Esophagus squamous epithelium (tissue), 5 donors: ENCODE measurements at places on chromosomes 2 and 18.

DNA sequence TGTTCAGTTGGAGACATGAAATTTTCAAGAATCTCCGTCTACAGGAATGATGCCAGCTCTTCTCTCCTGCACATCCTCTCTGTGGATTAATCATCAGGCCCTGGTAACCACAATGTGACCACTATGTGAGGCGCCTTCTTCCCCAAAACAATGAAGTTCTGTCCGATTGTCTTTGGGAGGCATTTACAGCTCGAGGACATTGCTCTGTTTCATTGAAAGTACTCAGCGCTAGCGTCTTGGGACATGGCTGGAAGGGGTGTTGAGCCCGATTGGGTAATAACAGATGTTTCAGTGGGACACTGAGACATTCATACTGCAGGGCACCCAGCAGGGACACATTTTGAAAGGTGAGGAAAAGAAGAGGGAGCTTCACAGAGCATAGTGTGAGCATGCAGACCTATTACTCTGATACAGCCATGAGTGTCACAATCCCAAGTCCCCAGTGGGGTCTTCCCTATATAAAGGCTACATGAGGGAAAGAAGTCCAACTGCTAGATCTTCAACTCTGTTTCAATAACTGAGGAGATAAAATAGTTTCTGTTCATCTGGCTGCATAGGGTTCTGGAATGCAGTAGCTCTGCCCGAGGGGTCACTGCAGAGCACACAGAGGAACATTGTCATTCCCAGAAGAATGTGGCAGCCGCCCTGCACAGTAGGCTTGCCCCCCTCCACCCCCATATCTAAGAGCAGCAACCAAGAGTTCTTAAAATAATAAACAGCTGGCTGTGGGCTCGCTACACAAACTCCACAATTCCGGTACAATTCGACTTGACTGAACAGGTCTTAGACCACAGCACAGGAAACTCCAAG, 237.3 kb downstream of the OSR1 start:
- no peak for DNase-seq

GRCh38 chr2:62923242-62923641, 127.4 kb upstream of the OTX1 start:
- DNase-seq, result no peak

- DNase-seq, result no peak
Observed at GRCh38 chr2:11856095-11856494, 109.7 kb downstream of the LPIN1 start.

DNA sequence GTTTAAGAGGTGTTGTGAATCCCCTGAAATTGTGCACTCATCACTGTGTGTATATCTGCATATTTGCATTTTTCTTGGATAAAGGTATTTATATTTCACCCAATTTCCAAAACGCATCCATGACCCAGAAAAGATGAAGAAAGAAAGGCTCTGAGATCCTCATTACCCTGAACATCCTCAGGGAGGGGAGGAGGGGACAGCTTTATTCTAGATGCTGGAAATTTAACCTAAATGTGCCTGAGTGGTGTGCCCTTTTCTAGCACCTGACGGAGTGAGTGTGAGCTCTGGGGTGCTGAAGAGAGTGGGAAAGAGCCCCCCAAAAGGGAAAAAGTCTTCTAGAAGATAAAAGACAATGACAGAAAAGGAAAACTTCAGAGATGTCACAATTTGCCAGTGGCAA, 20.8 kb downstream of the CNTNAP5 start:
- DNase-seq, result no peak

DNA sequence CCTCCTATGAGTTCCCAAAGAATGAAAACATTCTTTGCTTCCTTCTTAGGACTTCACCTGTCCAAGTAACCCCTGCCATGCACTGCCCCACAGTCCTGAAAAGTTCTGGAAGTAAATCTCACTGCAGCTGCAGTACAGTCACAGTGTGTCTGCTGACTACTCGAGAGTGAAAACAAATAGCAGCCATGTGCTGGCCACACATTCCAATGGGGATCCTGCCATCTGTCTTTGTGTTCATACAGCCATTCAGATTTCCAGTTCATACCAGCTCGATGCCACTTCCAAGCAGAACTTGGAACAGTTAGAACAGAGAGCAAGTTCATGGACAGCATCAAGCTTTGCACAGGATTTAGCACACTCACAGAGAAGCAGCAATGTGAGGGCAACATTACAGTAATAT, 629.9 kb upstream of the ACVR2A start:
- no peak for DNase-seq

DNA sequence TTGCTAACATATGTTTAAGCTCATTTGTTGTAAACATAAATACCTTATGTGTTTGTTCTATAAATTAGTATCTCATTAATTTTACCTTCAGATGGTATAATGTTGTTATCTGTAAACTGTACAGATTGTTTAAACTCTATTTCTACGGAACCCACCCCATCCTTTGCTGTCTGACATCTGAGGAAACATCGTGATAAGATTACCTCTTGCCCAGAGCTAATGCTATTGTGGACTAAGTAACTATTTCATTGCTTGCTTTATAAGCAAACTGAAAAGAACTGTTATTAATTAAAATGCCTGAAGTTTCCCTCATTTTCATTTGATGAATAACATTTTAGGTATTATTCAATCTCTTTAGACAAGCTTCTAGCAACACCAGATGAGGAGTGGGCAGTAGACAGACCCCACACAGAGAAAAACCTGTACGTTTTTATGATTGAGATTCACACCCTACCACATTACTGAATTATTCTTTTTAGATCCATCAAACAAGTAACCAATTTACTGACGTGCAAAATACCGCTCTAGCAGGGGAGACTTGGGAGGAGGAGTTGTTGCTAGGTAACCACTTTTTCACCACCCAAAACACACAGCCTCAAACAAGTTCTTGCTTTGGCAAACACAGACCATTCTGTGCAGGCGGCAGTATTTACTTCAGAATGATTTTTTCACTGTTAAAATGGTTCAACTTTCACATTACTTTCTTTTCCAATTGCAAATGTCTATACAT, 1.9 kb upstream of the SYT4 start:
- no peak for DNase-seq

GRCh38 chr2:19898592-19899329, 3.0 kb downstream of the TTC32 start:
- DNase-seq, result no peak

DNA sequence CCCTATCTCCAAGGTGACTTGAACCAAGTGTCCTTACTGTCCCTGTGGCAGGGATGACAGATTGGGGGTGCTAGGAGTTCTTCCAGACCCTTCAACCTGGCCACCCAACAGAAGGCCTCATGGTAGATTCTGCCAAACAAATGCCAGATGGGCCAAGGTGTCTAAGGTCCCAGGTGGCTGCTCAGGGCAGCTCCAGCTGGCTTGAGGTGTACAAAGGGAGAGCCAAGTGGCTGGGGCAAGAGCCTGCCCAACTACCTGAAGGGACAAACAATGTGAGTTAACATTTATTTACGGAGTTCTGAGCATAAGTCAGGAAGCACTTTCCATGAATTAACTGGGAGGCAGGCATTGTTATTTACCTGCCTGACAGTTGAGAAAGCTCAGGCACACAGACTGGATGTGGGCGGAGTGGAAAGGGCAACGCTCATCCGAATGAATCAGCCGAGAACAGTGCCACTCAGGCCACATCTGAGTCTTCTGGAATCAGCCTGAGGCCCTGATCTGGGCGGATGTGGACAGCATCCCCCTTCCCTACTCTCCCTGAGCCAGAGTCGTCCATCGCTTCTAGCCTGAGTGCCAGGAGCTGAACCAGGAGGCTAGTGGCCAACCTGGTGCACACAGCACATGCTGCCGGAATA, 4.4 kb upstream of the KCNIP3 start:
- no peak for DNase-seq

DNA sequence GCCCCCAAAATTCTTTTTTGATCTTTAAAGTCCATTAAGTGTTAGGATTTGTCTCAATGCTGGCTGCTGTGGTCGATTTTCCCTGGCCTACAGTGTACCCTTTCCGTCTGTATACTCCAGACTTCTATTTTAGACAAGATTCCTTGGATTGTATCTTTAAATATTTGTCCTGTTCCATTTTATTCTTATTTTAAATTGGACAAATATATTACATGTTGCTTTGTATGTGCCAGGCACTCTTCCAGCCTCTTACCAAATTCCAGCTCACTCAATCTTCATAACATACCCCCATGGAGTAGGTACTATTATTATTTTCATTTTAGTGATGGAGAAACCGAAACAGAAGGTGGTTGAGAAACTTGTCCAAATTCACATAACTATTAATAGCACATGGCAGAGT, 58.1 kb downstream of the VWA3B start:
- no peak for DNase-seq

DNA sequence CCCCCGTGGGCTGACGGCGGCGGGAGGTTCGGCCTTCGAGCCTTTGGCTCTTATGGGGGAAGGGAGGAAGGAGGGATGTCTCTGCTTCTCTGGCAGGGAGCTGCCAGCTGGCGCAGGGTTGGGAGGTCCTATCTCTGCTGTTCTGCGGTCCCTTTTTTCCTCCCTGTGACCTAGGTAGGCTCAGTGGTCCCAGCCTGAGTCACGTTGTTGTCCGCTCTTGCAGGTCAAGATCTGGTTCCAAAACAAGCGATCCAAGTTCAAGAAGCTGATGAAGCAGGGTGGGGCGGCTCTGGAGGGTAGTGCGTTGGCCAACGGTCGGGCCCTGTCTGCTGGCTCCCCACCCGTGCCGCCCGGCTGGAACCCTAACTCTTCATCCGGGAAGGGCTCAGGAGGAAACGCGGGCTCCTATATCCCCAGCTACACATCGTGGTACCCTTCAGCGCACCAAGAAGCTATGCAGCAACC, 2.5 kb downstream of the DLX1 start:
- DNase-seq, result no peak

DNA sequence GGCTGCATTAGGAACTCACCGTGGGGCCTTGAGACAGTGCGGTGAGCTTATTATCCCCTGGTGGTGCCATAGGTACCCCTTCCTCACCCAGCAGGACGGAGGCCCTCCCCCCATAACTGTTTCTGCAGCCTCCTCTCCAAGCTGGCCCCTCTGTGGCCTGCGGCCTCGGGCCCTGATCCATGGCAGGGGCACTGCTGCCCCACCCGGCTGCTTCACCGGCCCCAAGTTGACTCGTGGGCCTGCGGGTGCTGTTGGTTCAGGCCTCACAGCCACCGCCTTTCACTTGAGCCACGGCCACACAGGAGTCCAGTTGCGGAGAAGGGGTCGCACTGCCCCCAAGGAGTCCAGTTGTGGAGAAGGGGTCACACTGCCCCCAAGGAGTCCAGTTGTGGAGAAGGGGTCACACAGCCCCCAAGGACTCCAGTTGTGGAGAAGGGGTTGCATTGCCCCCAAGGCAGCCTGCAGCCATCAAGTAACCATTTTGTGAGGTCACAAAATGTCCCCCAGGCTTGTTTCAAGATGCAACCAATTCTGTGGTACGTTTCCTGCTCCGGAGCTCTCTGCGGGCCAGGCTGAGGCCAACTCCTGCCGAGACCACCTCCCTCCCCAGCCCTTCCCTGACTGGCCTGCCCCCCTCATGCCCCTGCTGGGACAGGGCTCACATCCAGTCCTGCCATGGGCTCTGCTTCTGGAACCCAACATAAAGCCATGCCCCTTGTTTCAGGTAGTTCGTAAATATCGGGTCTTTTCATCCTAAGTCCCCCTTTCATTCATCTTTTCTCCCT, 4.6 kb downstream of the LRRFIP1 start:
- no peak for DNase-seq

GRCh38 chr2:205139822-205140463, 542.4 kb upstream of the NRP2 start:
- no peak for DNase-seq

GRCh38 chr18:49016648-49017539, 66.1 kb upstream of the SMAD7 start:
- no peak for DNase-seq

GRCh38 chr18:61876899-61877298, 15.9 kb downstream of the RNF152 start:
- DNase-seq, result no peak

GRCh38 chr18:6729247-6730091, at the start of gene ARHGAP28:
TSS of gene ARHGAP28 (plus strand) at chr18:6729716. CDS start at chr18:6729822, 106 bp downstream.
- peak; percentile 3 for DNase-seq

DNA sequence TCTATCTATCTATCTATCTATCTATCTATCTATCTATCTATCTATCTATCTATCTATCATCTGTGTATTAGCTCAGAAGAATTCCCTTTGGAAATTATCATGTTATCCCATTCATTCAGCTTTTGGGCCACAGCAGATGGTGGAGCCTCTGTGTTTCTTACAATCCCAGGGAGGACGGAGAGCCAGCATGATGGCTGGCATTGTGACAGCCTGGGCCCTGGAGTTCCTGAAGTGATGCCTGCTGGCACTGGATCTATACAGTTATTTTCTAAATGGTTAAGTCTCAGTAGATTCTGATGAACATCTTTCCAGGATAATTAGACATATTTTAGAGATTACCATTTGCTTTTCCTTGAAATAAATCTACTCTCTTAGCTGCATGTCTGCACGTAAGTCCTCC, 385.4 kb upstream of the NXPH2 start:
- DNase-seq, result no peak

GRCh38 chr2:120793682-120794403, 58.2 kb downstream of the GLI2 start:
- no peak for DNase-seq
